Gastroesophageal sphincter (tissue), 4 donors: ENCODE measurements at places on chromosomes 1 and 21.

DNA sequence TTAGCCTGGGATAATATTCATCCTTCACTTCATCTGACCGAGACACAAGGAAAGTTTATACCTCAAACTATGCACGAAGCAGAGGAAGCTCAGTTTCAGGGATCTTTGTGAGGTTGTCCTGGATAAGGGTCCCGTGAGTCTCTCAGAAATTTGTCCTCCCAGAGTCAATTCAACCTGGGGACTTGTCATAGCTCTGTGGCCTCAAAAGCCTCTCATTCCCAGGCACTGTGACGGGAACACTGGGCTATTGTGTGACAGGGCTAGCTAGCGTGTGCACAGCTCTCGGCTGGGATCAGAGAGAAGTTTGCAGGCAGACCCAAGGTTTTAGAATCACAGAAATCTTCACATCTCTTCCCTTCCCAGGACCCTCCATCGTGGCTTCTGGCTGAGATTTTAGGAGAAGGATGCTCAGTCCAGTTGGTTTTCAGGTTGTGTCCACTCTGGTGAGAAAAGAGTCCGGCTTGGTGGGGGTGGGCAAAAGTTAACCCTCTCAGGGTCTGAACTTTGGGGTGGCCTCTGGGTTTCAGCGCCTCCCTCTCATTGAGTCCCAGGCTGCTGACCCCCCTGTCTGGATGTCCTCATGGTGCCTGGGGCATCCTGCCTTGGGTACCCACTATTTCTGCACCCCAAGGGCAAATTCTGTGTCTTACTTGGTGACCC lies 20.4 kb upstream of the LBR start:
- ATAC-seq: peak; percentile 22

- ATAC-seq: peak; percentile 24
These were observed 575 bp downstream of the RRAGC start for GRCh38 chr1:38858833-38859560.

DNA sequence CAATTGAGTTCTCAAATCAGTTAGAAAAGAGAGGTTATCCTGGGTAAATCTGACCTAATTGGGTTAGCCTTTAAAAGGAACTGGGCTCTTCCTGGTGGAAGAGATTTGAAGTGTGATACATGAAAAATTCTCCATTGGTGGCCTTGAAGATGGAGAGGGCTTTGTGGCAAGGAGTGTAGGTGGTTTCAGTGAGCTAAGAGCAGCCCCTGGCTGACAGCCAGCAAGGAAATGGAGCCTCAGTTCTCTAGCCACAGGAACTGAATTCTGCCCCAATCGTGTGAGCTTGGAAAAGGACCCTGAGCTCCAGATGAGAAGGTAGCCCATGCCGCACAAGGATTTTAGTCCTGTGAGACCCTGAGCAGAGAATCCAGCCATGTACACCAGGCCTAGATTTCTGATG lies 12.7 kb upstream of the HYI start:
- no peak for ATAC-seq

- no peak for ATAC-seq
These were observed 71.3 kb downstream of the OBSCN start for GRCh38 chr1:228279011-228279721.

- ATAC-seq: no peak
These were observed 5.3 kb downstream of the GPR3 start for GRCh38 chr1:27397749-27398148.

GRCh38 chr1:172252958-172253357 lies 167.5 kb upstream of the C1orf105 start:
- ATAC-seq: no peak

DNA sequence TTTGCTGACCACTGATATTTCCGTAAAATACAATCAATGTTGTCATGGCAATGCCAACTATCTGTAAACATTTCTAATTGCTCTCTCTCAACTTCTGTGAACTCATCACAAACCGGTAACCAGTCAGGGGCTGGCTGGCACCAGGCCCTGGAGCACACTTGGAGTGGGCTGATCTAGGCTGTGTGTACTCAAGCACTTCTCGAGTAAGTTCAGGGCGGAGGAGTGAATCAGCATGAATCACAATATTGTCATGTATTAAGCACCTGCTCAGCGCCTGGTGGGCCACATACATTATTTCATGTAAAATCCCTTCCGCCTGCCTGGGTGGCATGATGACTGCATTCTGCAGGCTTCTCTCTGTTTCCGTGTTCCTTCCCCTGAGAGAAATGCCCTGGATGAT lies 212.4 kb downstream of the FOXD2 start:
- no peak for ATAC-seq

DNA sequence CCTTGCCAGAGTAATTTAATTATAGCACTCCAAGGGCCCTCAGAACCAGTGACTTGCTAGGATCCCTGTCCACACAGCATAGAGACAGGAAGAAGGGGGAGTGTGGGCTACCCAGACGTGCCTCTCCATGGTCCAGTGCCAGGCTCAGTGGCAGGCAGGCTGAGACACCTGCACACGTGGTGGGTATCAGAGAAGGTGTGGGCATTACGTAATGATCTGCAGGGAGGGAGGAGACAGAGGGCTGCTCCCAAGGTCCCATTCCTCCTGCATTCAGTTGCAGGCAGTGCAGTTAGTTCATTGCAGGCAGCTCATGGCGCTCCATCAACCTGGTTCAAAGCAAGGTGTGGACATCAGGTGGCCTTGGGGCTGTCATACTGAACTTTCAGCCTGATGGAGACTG lies 49.9 kb downstream of the C8B start:
- no peak for ATAC-seq

- ATAC-seq: no peak
These were observed 44.2 kb upstream of the ECE1 start for GRCh38 chr1:21334214-21335087.
